Thymus (tissue), 14 donors: ENCODE measurements at places on chromosomes 12 and 14. TPM values are rescaled to one million over a fixed set of nuclear protein-coding genes. Genes with fewer than 3 reads are reported as not detected.

The TAS2R8 gene
- not detected for total RNA-seq

The PSMC6 gene
- 141 TPM for total RNA-seq

The KRT78 gene
- 0.42 TPM for total RNA-seq

The TDG gene
- 50.9 TPM for total RNA-seq

The RNU4-1 gene
- 7,767 TPM for total RNA-seq

- H3K4me3 ChIP-seq, result no peak overlapping the region
- no peaks in the 10 kb centered on the region for H3K27me3 ChIP-seq
- no peak overlapping the region for H3K27ac ChIP-seq
- DNase-seq, result no peak
- peaks cover 7% of the 10 kb centered on the region for H3K36me3 ChIP-seq
Observed at GRCh38 chr14:95137164-95137803, 20.0 kb downstream of the DICER1 start.

DNA sequence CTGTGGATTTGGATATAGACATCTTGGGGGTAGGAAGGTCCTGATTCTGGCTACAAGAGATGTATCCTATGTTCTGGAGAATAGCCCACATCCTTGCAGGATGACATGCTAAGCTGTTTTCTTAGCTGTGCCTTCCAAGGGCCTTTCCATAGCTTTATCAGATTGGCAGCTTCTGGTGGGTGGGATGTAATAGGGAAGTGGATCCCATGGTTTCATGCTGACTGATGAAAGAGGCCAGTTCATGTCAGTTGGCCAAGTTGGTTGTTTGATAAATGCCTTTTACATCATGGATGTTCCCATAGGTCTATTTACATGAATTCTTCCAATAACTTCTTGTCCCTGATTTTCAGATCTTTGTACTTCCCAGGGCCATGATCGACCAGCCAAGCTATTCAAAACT lies 169.1 kb upstream of the RMST start:
- no peak overlapping the region for H3K27ac ChIP-seq
- DNase-seq, result no peak
- H3K36me3 ChIP-seq, result no peaks in the 10 kb centered on the region
- no peak overlapping the region for H3K4me3 ChIP-seq

GRCh38 chr14:102924632-102925588 lies 2.4 kb downstream of the AMN start:
- no peak for DNase-seq
- H3K4me1 ChIP-seq, result peaks cover 27% of the 10 kb centered on the region
- H3K27me3 ChIP-seq, result peaks cover 74% of the 10 kb centered on the region
- H3K4me3 ChIP-seq, result no peak overlapping the region
- no peaks in the 10 kb centered on the region for H3K36me3 ChIP-seq

DNA sequence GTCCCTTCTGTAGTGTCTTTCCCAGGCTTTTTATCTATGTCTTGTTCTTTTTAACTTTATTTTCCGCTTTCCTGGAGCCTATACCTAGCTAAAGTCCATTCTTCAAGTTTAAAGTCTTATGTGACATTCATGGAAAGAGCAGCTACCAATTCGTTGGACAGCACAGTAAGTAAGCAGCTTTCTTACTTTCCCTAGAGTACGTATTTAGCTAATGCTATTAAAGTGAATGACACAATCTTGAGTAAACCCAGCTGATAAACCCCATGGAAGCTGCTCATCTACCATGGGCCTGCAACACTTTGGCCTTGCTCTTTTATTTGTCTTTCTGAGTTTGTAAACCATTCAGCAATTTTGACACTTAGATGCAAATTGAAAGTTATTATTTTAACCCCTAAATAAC lies 30.0 kb downstream of the ALX1 start:
- no peaks in the 10 kb centered on the region for H3K4me1 ChIP-seq
- DNase-seq, result no peak
- H3K36me3 ChIP-seq, result no peaks in the 10 kb centered on the region
- H3K27ac ChIP-seq, result no peak overlapping the region

- no peaks in the 10 kb centered on the region for H3K36me3 ChIP-seq
- H3K27me3 ChIP-seq, result no peaks in the 10 kb centered on the region
- H3K4me1 ChIP-seq, result no peaks in the 10 kb centered on the region
- no peak overlapping the region for H3K27ac ChIP-seq
Observed at GRCh38 chr14:92471919-92472318, 41.7 kb upstream of the RIN3 start.

DNA sequence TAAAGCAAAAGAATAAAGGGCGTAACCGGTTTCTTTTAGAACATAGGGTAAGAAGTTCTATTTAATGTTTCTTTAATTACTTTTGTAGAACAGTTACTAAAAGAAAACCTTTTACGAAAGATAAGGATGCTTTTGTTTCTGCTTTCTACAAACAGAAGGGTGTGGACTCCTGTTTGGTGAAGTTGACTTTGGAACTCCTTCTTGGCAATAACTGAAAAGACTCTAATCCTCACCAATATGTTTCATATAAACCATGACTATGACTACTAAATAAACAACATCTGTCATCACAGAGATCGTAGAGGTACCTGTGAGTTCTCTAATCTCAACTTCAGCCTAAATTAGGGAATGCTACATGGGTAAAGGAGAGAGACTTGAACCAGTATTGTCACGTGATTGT lies 210.8 kb upstream of the FLRT2 start:
- no peak overlapping the region for H3K4me3 ChIP-seq
- no peak for DNase-seq
- no peaks in the 10 kb centered on the region for H3K36me3 ChIP-seq
- no peak overlapping the region for H3K27ac ChIP-seq

GRCh38 chr14:22046063-22046462 lies 372.4 kb upstream of the OR4E1 start:
- H3K27ac ChIP-seq, result peak overlapping the region; percentile 51
- H3K4me1 ChIP-seq, result peaks cover 17% of the 10 kb centered on the region
- no peak for DNase-seq
- H3K4me3 ChIP-seq, result no peak overlapping the region
- H3K36me3 ChIP-seq, result no peaks in the 10 kb centered on the region
- no peaks in the 10 kb centered on the region for H3K27me3 ChIP-seq

GRCh38 chr12:109706747-109707469 lies 6.7 kb upstream of the FAM222A start:
- no peaks in the 10 kb centered on the region for H3K4me1 ChIP-seq
- DNase-seq, result no peak
- H3K27me3 ChIP-seq, result peaks cover 6% of the 10 kb centered on the region
- H3K36me3 ChIP-seq, result no peaks in the 10 kb centered on the region

DNA sequence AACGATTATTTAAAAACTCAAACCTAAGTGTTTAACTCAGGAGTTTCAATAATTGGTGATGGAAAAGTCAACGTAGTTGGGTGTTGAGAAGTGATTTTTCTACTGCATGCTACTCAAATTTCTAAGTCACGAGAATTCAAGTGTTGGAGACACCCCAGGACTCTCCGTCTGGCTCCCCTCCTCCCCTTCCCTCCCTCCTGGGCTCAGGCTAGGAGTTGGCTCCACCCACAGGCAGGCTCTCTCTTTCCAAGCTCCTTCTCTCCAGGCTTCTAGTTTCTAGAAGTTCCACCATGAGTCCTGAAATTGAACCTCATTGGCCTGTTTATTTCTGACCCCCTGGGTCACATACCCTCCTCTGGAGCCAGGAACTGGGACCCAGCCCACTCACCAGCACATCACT lies 73.0 kb downstream of the TMEM132D start:
- H3K27me3 ChIP-seq, result no peaks in the 10 kb centered on the region
- no peak for DNase-seq
- H3K4me3 ChIP-seq, result no peak overlapping the region
- no peaks in the 10 kb centered on the region for H3K36me3 ChIP-seq

DNA sequence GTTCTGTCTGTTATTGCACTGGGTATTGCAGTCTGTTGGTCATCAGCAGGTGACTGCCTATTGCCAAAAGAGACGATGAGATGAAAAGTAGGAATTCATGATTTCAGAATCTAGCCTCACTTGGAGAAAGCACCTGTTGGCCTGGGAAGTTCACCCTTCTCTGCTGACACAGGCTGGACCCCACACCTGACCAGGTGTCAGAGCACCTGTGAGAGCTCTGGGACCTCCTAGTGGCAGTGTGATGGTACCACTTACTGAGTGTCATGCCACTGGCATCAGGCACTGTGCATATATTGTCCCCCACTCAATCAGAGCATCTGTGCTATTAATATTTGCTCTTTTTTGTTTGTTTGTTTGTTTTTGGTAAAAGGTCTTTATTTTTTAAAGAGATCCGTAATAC lies 68.0 kb downstream of the RASSF3 start:
- no peaks in the 10 kb centered on the region for H3K27me3 ChIP-seq
- H3K36me3 ChIP-seq, result no peaks in the 10 kb centered on the region
- peaks cover 47% of the 10 kb centered on the region for H3K4me1 ChIP-seq
- H3K4me3 ChIP-seq, result no peak overlapping the region

DNA sequence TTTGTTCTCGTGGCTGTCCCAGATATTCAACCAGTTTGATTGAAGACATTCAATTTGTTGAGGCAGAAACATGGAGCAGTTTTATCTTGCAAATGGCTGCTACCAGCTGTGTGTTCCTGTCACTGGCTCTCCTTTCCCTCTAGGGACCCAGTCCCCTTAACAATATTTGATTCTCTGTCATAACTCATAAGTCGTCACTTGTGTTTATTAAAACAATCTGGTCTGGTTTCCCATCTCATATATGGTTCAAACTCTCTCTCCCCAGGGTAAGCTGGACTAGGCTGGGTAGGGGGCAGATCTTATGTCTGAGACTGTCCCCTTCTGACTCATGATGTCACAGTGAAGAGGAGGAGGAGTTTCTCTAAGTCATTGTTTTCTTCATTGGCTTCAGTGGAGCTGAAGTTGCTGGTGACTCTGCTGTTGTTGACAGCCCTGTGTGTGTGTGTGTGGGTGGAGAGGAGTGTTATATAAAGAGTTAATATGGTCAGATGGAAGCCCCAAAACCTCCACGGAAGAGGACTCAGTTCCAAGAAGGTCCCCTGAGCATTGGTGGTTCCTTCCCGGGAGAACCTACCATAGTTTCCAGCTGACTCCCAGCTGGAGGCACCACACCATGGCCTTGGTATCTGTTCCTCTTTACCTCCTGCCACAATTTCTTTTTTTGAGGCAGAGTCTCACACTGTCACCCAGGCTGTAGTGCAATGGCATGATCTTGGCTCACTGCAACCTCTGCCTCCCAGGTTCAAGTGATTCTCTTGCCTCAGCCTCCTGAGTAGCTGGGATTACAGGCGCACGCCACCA lies 16.1 kb upstream of the GNG2 start:
- no peak for DNase-seq
- H3K4me1 ChIP-seq, result peaks cover 8% of the 10 kb centered on the region
- no peak overlapping the region for H3K27ac ChIP-seq
- no peaks in the 10 kb centered on the region for H3K27me3 ChIP-seq
- H3K36me3 ChIP-seq, result no peaks in the 10 kb centered on the region

DNA sequence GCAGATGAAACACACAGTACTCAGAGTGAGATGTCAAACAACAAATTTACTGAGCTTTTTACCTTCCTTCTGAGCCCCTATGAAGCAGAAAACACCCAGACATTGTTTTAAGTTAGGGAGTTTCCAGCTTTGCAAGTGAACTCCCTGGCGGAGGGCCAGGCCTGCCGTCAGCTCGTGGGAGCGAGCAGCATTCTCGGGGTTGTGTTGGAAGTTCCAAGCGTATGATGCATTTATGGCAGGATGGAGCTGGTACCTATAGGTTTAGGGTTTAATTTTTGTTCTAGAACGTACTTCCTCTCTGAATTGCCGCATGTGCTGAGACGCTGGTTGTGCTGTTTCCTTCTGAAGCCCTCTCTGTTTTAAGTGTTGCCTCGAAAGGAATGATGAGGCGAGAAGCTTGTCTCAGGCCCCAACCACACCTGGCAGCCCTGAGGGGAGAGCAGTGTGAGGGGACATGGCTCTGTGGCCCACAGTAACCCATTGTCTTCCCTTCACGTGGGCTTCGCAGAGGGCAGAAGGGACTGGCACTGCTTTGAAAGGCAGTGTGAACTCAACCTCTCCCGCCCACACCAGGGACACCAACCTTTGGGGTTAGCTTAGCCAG lies 76.6 kb downstream of the SSPN start:
- H3K27ac ChIP-seq, result peak overlapping the region; percentile 82
- H3K27me3 ChIP-seq, result no peaks in the 10 kb centered on the region
- peak; percentile 12 for DNase-seq
- no peaks in the 10 kb centered on the region for H3K36me3 ChIP-seq

GRCh38 chr12:91703491-91704283 lies 442.0 kb downstream of the BTG1 start:
- no peaks in the 10 kb centered on the region for H3K36me3 ChIP-seq
- no peaks in the 10 kb centered on the region for H3K4me1 ChIP-seq
- H3K27ac ChIP-seq, result no peak overlapping the region
- H3K4me3 ChIP-seq, result no peak overlapping the region
- H3K27me3 ChIP-seq, result no peaks in the 10 kb centered on the region
- DNase-seq, result no peak

GRCh38 chr14:101774006-101774795 lies 12.7 kb downstream of the PPP2R5C start:
- peaks cover 7% of the 10 kb centered on the region for H3K27me3 ChIP-seq
- DNase-seq, result peak; percentile 79
- peak overlapping the region; percentile 81 for H3K27ac ChIP-seq
- peaks cover 37% of the 10 kb centered on the region for H3K4me1 ChIP-seq

DNA sequence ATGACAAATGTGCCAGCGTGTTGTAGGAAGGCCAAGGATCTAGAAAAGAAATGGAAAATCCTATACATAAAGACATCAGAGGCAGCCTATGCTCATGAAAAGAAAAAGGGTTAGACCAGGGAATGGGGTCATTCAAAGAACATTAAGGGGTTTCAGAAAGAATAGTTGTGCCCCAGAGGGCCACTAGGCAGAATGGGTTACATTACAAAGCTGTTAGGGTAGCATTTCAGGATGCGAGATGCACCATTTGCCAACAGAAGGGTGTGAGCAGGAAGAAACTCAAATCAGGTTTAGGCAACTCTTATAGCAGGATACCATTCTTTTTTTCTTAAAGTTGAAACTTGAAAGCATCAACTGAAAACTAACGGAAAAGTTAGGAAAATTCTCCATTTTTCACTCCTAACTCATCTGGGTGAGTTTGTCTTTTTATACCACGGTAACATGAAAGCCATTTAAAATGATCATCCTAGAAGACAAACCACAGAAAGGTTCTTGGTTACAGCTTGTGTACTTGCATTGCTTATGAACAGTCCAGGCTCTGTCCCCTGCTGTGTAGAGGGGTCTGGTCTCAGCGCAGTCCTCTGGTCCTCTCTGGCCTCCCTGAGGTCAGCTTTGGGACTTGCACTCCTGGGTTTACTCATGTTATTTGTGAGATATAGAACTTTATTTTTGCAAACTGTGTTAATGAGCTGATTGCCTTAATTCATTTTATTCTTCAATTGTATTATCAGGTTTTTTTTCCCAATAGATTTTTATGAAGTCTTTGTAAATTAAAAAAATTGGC lies 209.1 kb downstream of the DACT1 start:
- no peak for DNase-seq
- H3K27me3 ChIP-seq, result no peaks in the 10 kb centered on the region
- H3K27ac ChIP-seq, result no peak overlapping the region

DNA sequence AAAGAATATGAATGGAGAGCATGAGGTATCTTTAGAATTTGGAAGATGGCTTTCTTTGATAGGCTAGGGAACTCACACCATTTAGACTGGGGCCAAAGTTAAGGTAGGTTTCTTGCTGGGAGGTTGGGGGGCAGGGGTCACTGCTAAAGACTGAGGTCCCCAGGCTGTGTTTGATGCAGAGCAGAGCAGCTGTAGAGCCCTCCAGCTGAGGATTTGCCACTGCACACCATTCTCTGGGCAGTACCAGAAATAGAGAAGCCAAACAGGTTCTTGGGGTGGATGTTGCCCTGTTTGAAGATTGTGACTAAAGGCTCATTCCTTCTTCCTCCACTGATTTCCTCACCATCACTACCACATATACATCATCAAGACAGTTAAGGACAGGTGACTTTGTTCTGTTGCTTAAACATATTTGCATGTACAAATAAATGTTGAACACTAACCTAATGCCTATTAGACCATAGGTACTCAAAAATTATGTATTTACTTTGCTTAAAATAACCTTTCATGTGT lies 7.9 kb downstream of the NTF3 start:
- no peaks in the 10 kb centered on the region for H3K36me3 ChIP-seq
- no peak for DNase-seq
- H3K4me1 ChIP-seq, result no peaks in the 10 kb centered on the region
